ENCODE measurements at places on chromosomes 12 and 14. TPM values are rescaled to one million over a fixed set of nuclear protein-coding genes. Genes with fewer than 3 reads are reported as not detected.

- H3K36me3 ChIP-seq = peaks cover 98% of the 10 kb centered on the region
- no peaks in the 10 kb centered on the region for H3K4me1 ChIP-seq
- H3K27me3 ChIP-seq = no peaks in the 10 kb centered on the region
Observed at GRCh38 chr14:75107186-75107585, 19.7 kb downstream of the NEK9 start.

DNA sequence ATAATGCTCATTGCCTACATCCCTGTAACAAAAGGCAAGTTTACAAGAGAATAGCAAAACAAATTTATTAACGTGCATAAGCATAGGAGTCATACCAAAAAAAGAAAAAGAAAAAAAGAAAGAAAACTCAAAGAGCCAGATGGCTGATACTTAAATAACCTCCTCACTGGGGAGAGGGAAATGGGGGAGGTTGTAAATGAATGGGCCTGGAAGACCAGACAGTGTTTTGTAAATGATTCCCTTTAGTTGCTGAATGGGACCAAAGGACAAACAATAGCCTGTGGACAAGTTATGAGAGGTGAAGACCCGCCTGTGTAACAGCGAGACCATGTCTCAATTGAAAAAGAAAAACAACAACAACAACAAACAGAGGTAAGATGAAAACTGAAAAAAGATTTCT, 35.3 kb downstream of the CAPS2 start:
- H3K4me1 ChIP-seq = no peaks in the 10 kb centered on the region
- H3K36me3 ChIP-seq = no peaks in the 10 kb centered on the region
- H3K4me3 ChIP-seq = no peak overlapping the region
- DNase-seq = no peak
- no peaks in the 10 kb centered on the region for H3K27me3 ChIP-seq

Gene FOXG1
- not detected for total RNA-seq

GRCh38 chr12:101642115-101643067, 47.6 kb downstream of the MYBPC1 start:
- H3K4me1 ChIP-seq = peaks cover 12% of the 10 kb centered on the region
- peak overlapping the region; percentile 54 for H3K27ac ChIP-seq
- peak; percentile 49 for DNase-seq
- H3K36me3 ChIP-seq = peaks cover 2% of the 10 kb centered on the region
- no peaks in the 10 kb centered on the region for H3K27me3 ChIP-seq
- H3K4me3 ChIP-seq = no peak overlapping the region

GRCh38 chr12:108120863-108121165, 8.3 kb upstream of the WSCD2 start:
- H3K4me1 ChIP-seq = no peaks in the 10 kb centered on the region
- no peak for DNase-seq
- peaks cover 2% of the 10 kb centered on the region for H3K27me3 ChIP-seq
- no peaks in the 10 kb centered on the region for H3K36me3 ChIP-seq
- H3K27ac ChIP-seq = no peak overlapping the region
- no peak overlapping the region for H3K4me3 ChIP-seq

DNA sequence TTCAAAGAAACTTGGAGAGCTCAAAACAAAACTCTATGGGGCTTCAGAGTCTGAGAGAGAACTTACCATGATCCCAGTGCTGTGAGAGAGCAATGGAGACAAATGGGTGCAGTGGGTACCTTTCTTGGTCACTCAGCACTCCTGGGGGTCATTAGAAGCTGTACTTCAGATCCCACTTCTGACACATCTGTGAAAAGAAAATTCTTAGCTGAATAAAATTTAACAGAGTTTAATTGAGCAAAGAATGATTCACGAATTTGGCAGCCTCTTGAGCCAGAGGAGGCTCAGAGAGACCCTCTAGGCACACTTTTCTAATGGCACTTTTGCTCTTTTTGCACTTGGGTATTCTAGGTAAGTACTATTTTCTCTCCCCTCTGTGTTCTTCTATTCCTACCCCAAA, 96.8 kb upstream of the SYT10 start:
- H3K4me3 ChIP-seq = no peak overlapping the region
- DNase-seq = no peak
- H3K27me3 ChIP-seq = no peaks in the 10 kb centered on the region
- H3K4me1 ChIP-seq = no peaks in the 10 kb centered on the region

GRCh38 chr14:60632257-60632656, 17.0 kb downstream of the SIX1 start:
- no peak for DNase-seq
- no peak overlapping the region for H3K4me3 ChIP-seq
- H3K36me3 ChIP-seq = no peaks in the 10 kb centered on the region
- peaks cover 29% of the 10 kb centered on the region for H3K4me1 ChIP-seq

- no peaks in the 10 kb centered on the region for H3K4me1 ChIP-seq
- H3K4me3 ChIP-seq = no peak overlapping the region
- no peak overlapping the region for H3K27ac ChIP-seq
- DNase-seq = no peak
- no peaks in the 10 kb centered on the region for H3K27me3 ChIP-seq
Observed at GRCh38 chr12:33012226-33012625, 115.6 kb upstream of the PKP2 start.

GRCh38 chr12:45122768-45123380, 72.0 kb upstream of the DBX2 start:
- no peaks in the 10 kb centered on the region for H3K27me3 ChIP-seq
- H3K27ac ChIP-seq = no peak overlapping the region
- DNase-seq = no peak
- peaks cover 9% of the 10 kb centered on the region for H3K4me1 ChIP-seq
- H3K4me3 ChIP-seq = no peak overlapping the region
- H3K36me3 ChIP-seq = no peaks in the 10 kb centered on the region

Gene TPH2
- not detected for total RNA-seq

- H3K27me3 ChIP-seq = no peaks in the 10 kb centered on the region
- H3K4me1 ChIP-seq = no peaks in the 10 kb centered on the region
- DNase-seq = no peak
- H3K27ac ChIP-seq = no peak within 1 kb of the TSS
- H3K4me3 ChIP-seq = no peak within 1 kb of the TSS
- H3K36me3 ChIP-seq = no peaks in the 10 kb centered on the region
Observed at GRCh38 chr12:69610729-69611128, at the start of gene LRRC10. TSS of gene LRRC10 (minus strand) at chr12:69610907. CDS start at chr12:69610838, 69 bp downstream.

- H3K4me1 ChIP-seq = no peaks in the 10 kb centered on the region
- no peak overlapping the region for H3K4me3 ChIP-seq
- H3K27ac ChIP-seq = no peak overlapping the region
- DNase-seq = peak; percentile 37
- H3K36me3 ChIP-seq = no peaks in the 10 kb centered on the region
Observed at GRCh38 chr12:49881415-49882247, 22.1 kb downstream of the FAIM2 start.

DNA sequence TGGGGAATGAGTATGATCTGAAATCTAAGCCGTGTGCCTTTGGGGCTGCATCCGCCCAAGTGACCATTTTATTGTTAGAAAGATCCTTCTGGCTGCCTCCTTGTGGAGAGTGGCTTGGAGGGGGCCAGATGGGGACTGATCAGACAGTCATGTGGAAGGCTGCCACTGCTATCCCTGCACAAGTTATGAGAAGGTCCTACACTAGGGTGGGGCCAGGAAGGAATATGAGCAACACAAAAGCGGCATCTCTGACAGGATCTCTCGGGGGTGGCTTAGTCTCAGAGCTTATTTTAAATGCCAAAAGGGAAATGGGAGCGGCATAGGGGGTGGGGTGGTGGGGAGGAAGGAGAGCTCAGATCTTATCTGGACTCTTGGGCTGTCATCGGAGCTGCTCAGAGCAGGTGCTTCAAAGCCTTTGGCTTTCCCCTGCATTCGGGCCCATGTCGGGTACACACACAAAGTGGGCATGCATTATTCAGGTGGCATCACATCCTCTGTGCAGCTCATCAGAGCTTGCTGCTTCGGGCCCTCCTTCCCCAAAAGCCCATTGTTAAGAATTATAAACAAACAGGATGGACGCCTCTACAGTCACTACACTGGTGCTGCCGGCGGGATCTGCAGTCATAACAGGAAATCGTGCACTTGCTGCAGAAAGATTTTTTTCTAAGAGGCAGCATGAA, 805.4 kb downstream of the VRK1 start:
- no peaks in the 10 kb centered on the region for H3K27me3 ChIP-seq
- no peak overlapping the region for H3K27ac ChIP-seq
- no peaks in the 10 kb centered on the region for H3K4me1 ChIP-seq
- DNase-seq = no peak

Gene DNAJC22
- 0.08 TPM for total RNA-seq

DNA sequence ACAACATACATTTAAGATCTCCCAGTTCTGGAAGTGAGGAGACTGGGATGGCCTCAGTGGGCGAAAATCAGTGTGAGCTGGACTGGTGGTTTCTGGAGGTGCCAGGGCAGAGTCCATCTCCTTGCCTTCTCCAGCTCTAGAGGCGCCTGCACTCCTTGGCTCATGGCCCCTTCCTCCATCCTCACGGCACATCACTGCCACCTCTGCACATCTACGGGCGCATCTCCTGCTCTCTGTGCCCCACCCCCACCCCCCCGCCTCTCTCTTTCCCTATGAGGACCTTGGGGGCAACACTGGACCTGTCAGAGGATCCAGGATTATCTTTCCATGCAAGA, 62.8 kb upstream of the DIO3 start:
- no peaks in the 10 kb centered on the region for H3K36me3 ChIP-seq
- H3K4me3 ChIP-seq = no peak overlapping the region
- no peak overlapping the region for H3K27ac ChIP-seq

Gene TAC3
- total RNA-seq = not detected

GRCh38 chr12:54558311-54558710, 8.9 kb downstream of the PDE1B start:
- no peaks in the 10 kb centered on the region for H3K4me1 ChIP-seq
- H3K27ac ChIP-seq = no peak overlapping the region
- H3K27me3 ChIP-seq = no peaks in the 10 kb centered on the region
- H3K36me3 ChIP-seq = no peaks in the 10 kb centered on the region
- DNase-seq = no peak

Gene KRT3
- not detected for total RNA-seq

GRCh38 chr14:69685218-69685616, 73.8 kb downstream of the SUSD6 start:
- no peak for DNase-seq
- H3K4me1 ChIP-seq = peaks cover 45% of the 10 kb centered on the region
- no peak overlapping the region for H3K4me3 ChIP-seq
- peak overlapping the region; percentile 25 for H3K27ac ChIP-seq

Gene CCDC59
- 43.0 TPM for total RNA-seq

GRCh38 chr14:69712599-69713088, 54.3 kb upstream of the SRSF5 start:
- peak; percentile 66 for DNase-seq
- peaks cover 46% of the 10 kb centered on the region for H3K4me1 ChIP-seq
- H3K36me3 ChIP-seq = peaks cover 6% of the 10 kb centered on the region
- H3K4me3 ChIP-seq = no peak overlapping the region
- no peaks in the 10 kb centered on the region for H3K27me3 ChIP-seq

DNA sequence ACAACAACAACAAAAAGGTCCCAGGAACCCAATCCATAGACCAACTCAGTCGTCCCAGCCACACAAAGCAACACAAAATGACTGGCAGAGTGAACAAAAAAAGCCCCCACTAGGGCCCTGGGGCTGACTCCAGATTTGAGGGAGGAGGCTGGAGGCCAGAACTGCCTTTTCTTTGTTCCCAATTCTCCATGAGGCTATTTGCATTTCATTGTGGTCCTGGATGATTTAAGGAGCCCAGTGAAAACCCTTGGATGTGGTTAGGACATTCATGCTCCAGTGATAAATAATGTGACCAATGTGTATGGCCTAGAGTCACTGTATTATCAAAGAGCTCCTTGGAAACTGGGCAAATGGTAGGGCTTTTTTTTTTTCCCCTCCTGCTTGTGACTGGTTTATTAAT, 192.9 kb downstream of the NUAK1 start:
- H3K4me3 ChIP-seq = no peak overlapping the region
- no peak overlapping the region for H3K27ac ChIP-seq
- H3K27me3 ChIP-seq = no peaks in the 10 kb centered on the region
- no peaks in the 10 kb centered on the region for H3K36me3 ChIP-seq

Gene C12orf54
- not detected for total RNA-seq

Gene TAS2R43
- not detected for total RNA-seq

Gene IGFBP6
- 19.4 TPM for total RNA-seq

- DNase-seq = no peak
- no peaks in the 10 kb centered on the region for H3K4me1 ChIP-seq
- no peaks in the 10 kb centered on the region for H3K27me3 ChIP-seq
- H3K36me3 ChIP-seq = no peaks in the 10 kb centered on the region
- no peak overlapping the region for H3K4me3 ChIP-seq
Observed at GRCh38 chr12:116420227-116420880, 138.8 kb upstream of the MAP1LC3B2 start.

GRCh38 chr14:68824207-68824516, 31.3 kb upstream of the ZFP36L1 start:
- no peak for DNase-seq
- no peak overlapping the region for H3K4me3 ChIP-seq
- H3K27me3 ChIP-seq = no peaks in the 10 kb centered on the region
- H3K36me3 ChIP-seq = no peaks in the 10 kb centered on the region
- H3K27ac ChIP-seq = no peak overlapping the region
- H3K4me1 ChIP-seq = no peaks in the 10 kb centered on the region

Gene UNG
- 68.9 TPM for total RNA-seq

DNA sequence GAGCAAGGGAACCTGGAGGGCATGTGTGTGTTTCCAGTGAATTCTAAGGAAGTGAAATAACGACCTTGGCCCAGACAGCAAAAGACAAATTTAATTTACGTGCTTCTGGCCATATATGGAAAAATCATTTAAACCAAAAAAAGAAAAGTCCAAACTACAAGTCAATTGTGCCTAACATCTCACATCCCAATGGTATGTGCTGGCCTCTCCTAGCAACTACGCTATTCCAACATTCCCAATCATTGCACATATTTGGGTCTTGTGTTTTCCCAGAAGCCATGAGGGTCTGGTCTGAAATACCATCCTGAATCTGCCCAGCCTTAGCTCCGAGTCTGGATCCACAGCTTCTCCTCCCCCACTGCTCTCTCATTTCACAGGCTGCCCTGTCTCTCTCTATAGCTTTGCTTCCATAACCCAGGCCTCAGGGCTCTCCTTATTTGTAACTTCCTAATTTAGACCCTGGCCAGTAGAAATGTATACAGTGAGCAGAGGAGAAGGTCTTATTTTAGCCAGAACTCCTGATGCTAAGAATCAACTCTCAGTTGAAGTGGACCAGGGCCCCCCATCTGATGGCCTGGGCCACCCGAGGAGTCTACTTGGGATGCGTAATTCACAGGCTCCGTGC, 224.6 kb downstream of the ANO2 start:
- H3K4me1 ChIP-seq = no peaks in the 10 kb centered on the region
- no peak overlapping the region for H3K27ac ChIP-seq
- H3K4me3 ChIP-seq = no peak overlapping the region

Gene HCFC2
- total RNA-seq = 23.3 TPM

Gene IL26
- not detected for total RNA-seq

Gene KRT71
- not detected for total RNA-seq

DNA sequence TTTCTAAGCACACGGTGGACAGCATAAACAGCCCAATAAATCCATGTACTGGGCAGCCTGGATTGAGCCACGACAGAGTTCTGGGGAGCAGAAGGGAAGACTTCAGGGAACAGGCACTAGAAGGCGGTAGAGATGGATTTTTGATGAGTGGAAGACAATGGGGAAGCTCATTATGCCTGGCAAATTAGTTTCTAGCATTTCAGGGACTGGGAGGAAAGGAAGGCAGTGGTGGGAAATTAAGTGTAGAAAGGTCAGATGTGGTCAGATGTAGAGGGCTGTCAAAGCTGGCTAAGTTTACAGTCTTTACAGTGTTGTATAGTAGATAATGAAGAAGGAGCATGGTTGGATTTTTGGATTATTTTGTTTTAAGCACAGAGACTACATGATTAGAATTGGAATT, 9.2 kb downstream of the EGLN3 start:
- H3K4me1 ChIP-seq = peaks cover 43% of the 10 kb centered on the region
- H3K27ac ChIP-seq = no peak overlapping the region
- no peaks in the 10 kb centered on the region for H3K27me3 ChIP-seq

GRCh38 chr14:70921669-70922068, 14.4 kb downstream of the PCNX1 start:
- H3K4me3 ChIP-seq = no peak overlapping the region
- no peak for DNase-seq
- H3K27me3 ChIP-seq = no peaks in the 10 kb centered on the region

Data from psoas muscle (tissue), 8 donors.